ENCODE measurements at places on chromosomes 1 and 21. TPM values are rescaled to one million over a fixed set of nuclear protein-coding genes. Genes with fewer than 3 reads are reported as not detected.

- no peak for ATAC-seq
Observed at GRCh38 chr1:239630767-239631166, 244.4 kb downstream of the CHRM3 start.

- ATAC-seq, result peak; percentile 42
Observed at GRCh38 chr1:1069711-1070676, 4.1 kb downstream of the RNF223 start.

GRCh38 chr1:246265481-246265880 lies 241.6 kb downstream of the SMYD3 start:
- ATAC-seq, result no peak

AIRE gene
- total RNA-seq, result not detected

- peak; percentile 71 for ATAC-seq
Observed at GRCh38 chr1:119565131-119565772, 58.2 kb downstream of the HSD3B1 start.

DNA sequence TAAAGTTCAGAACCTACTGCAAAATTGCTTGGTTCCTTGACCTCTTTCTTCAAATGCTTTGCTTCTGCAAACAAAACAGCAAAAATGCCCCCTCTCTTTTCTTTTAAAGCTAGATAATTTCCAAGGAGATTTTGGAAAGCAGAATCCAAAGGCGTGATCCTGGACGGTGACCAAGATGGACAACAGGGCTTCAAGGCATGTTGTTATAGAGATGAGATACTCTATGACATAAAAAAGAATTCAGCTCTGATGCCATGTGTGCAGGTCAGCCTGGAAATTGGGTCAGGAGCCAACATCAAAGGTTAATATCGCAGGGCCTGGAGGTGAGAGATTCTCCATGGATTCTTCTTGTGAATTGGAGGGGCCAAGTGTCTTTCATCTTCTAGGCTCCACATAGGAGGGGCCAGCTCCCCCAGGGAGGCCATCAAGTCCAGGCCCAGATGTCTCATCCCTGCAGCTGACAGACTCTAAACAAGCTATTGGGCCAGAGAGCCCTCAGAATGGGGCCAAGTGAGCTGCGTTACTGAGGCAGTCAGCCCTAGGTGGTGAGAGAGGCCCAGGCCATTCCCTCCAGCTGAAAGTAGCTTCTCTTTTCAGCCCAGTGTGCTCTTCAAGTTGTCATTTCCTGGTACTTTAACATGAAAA lies 45.5 kb downstream of the NMNAT2 start:
- ATAC-seq, result no peak

S100A7A gene
- 24.6 TPM for total RNA-seq

OLIG2 gene
- not detected for total RNA-seq

GRCh38 chr1:73065339-73066041 lies 783.2 kb upstream of the NEGR1 start:
- ATAC-seq, result no peak

GRCh38 chr1:11923827-11924113 lies 2.5 kb downstream of the KIAA2013 start:
- ATAC-seq, result no peak

DNA sequence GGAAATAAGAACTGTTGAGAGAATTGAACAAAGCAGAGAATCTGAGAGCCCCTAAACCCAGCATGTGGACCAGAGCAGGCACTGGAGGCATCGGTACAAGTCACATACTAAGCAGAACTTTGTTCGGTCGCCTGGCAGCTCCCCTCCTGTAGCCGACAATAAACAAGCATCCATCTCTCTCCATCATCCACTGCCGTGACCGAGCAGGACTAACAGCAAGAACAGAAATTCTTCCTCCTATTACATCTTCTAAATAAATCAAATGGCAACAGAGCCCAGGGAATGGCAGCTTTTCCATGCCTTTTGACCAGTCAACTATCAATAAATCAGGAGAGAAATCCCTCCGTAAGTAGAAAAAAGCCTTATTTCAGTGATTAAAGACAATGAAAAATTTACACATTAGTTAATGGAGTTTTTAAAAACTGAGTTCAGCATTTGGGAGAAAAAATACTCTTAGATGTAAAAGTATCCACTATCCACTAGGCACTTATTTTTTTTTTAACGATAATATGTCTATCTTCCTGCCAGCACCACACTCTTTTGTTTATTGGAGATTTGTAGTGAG lies 36.5 kb downstream of the PTPN14 start:
- no peak for ATAC-seq

DNA sequence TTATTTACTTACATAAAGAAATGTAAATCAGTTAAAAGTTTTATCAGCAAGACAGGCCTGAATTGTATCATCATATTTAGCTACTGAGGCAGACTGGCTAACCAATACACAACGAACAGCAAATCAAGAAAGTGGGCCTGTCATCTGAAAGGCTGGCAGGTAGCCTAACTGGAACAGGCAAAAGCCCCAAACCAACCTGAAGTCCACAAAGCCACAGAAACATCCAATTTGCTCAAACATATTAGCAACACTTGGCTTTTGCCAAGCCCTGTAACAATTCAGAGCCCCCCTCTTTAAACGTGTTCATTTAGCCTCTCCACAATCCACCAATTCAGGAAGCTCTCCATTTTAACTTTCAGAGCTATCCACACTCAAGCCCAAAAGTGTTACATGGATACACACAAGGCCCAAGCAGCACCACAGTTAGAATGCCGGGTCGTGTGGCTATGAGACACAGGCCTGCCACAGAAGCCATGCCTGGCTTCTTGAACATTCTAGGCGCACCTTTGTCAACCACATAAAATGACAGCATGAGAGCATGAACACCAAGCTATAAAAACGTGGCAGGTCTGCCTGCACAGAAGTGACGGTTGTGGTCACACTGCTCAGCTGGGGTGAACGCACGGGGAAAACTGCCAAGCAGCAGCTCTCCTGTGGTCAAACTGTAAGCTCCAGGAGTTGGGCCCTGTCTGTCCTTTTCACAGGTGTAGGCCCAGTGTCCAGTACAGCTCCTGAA lies 49.3 kb downstream of the CD34 start:
- no peak for ATAC-seq

SYPL2 gene
- total RNA-seq, result not detected

GRCh38 chr1:41776891-41777441 lies 141.8 kb downstream of the HIVEP3 start:
- ATAC-seq, result peak; percentile 66

- no peak for ATAC-seq
Observed at GRCh38 chr1:236959112-236959511, 45.1 kb downstream of the MT1HL1 start.

DCST1 gene
- total RNA-seq, result 0.32 TPM

- no peak for ATAC-seq
Observed at GRCh38 chr1:48196237-48196636, 26.3 kb upstream of the SLC5A9 start.

- no peak for ATAC-seq
Observed at GRCh38 chr1:193402977-193403376, 216.6 kb upstream of the B3GALT2 start.

DNA sequence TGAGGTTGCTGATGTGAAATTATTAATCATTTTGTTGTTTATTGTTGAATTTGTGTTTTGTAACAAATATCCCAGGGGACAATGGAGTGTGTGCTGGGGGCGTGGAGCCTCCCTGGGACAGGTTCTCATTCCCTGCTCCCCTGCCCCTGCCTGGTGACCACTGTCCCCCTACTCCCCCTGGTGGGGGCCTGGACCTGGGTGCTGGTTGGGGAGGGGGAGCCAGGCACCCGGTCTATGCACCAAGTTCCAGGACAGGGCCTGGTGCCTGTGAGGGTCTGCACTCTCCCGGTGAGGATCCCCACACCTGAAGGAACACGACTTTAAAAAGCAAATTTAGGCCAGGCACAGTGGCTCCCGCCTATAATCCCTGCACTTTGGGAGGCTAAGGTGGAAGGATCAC lies 42.4 kb downstream of the CHD5 start:
- no peak for ATAC-seq

- no peak for ATAC-seq
Observed at GRCh38 chr1:53092659-53093450, 30.8 kb downstream of the PODN start.

SPRR4 gene
- total RNA-seq, result not detected

GRCh38 chr1:61951731-61952580 lies 209.7 kb downstream of the PATJ start:
- no peak for ATAC-seq

GRCh38 chr1:190540366-190540765 lies 62.7 kb upstream of the BRINP3 start:
- no peak for ATAC-seq

- peak; percentile 53 for ATAC-seq
Observed at GRCh38 chr1:22903113-22903512, 69.6 kb downstream of the LACTBL1 start.

DNA sequence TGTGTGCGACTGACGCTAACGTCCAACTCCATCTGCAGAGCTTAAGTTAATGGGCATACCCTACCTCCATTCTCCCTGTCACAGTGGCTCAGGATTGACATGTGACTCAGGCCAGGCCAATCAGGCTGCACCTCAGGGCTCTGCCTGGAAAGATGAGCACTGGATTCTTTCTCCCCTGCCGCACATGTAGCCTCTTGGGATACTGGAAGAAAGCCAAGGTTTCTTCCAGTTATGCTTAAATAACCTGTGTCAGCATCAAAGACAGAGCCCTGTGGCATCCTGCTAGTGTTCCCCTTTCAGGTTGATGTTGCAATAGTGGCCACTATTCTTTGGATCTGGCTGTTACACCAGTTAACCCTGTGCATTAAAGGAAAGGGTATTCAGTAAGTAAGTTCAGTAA lies 55.0 kb upstream of the SYT6 start:
- ATAC-seq, result no peak

GRCh38 chr1:44553127-44553758 lies 121.0 kb downstream of the TMEM53 start:
- no peak for ATAC-seq

- ATAC-seq, result no peak
Observed at GRCh38 chr1:150065184-150065871, 2.2 kb upstream of the VPS45 start.

RGS2 gene
- total RNA-seq, result 10.8 TPM

GRCh38 chr1:97204468-97204867 lies 482.9 kb downstream of the PTBP2 start:
- ATAC-seq, result no peak

- peak; percentile 46 for ATAC-seq
Observed at GRCh38 chr1:232868793-232869491, 63.7 kb downstream of the MAP10 start.

DNA sequence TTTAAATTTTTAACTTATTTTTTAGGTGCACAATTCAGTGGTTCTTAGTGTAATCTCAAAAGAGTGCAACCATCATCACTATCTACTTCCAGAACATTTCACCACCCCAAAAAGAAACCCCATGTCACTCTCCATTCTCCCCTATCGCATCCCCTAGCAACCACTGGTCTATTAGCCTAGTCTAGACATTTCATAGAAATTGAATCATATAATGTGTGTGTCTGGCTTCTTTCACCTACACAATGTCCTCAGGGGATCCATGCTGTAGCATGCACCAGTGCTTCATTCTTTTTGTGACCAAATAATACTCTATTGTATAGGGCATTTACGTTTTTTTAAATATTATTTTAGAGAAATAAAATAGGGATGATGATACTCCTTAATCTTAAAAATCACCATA lies 64.7 kb downstream of the JAK1 start:
- ATAC-seq, result no peak

DNA sequence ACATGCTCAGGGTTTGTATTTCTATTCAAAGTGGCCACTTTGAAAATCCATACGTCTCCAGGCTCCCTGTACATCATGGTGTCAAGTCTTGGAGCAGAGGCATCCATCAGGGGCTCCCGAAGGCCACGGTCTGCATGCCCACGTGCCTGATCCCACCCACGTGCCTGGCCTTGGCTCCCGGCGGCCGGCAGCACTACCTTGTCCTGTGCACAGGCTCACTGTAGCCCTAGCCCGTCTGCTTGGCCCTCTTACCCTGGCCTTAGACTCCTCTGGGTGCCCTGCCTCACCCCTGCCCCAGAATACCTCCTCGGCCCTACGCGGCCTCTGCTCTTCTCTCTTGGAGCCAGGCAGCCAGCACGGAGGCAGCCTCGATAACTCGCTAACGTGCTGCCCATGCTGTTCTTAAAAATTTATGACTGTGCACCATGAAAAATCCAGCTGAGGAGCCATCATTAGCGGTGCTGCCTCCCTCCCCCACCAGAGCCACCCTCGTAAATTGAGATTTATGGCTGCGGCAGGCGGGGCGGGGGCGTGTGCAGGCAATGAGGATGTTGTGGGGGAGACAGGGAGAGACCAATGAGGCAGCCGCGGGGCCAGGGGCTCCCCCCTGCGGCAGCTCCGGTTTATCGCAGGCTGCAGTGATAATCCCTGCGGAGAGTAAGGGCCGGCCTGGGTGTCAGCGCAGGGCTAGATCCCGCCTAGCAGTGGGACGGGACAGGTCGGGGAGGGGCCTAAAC lies 24.6 kb downstream of the DMAP1 start:
- peak; percentile 25 for ATAC-seq

DNA sequence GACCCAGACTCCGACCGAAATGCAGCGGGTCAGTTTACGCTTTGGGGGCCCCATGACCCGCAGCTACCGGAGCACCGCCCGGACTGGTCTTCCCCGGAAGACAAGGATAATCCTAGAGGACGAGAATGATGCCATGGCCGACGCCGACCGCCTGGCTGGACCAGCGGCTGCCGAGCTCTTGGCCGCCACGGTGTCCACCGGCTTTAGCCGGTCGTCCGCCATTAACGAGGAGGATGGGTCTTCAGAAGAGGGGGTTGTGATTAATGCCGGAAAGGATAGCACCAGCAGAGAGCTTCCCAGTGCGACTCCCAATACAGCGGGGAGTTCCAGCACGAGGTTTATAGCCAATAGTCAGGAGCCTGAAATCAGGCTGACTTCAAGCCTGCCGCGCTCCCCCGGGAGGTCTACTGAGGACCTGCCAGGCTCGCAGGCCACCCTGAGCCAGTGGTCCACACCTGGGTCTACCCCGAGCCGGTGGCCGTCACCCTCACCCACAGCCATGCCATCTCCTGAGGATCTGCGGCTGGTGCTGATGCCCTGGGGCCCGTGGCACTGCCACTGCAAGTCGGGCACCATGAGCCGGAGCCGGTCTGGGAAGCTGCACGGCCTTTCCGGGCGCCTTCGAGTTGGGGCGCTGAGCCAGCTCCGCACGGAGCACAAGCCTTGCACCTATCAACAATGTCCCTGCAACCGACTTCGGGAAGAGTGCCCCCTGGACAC lies 534 bp downstream of the C1orf56 start:
- ATAC-seq, result peak; percentile 84

DNA sequence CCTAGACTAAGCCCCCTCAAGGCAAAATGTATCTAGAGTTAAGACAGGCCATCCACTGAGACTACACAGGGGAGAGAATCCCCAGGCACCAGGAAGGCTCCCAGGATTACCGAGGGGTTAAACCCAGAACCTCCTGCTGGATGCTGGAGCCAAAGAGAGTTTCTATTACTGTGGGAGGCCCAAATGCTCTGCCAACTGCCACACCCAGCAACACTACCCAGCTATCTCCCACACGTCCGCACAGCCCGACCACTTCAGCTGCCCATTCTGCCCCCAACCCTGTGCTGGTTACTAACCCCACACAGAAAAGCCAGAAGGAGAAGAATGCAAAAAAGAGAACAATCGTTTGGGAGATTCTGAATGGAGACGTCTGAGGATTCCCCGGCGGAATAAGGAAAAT lies 63.6 kb downstream of the CD46 start:
- no peak for ATAC-seq

DNA sequence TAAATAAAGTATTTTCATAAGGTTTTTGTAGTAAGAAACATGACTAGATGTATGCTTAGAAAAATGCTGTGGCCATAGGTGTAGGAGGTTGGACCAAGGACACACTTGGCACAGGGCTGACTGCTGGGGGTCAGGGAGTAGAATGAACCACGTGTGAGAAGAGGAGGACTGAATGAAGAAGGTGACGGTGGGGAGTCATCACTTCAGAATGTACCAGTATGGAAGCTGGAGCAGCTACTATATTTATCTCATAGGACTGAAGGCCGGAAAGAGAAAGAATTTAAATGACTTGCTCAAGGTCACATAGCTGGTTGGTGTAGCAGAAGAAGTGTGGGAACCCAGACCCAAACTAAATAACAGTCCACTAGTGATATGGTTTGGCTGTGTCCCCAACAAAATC lies 79.8 kb upstream of the HAO2 start:
- no peak for ATAC-seq

Measured in esophagus mucosa (tissue), 1 donor.